ENCODE measurements at places on chromosomes 3 and 15. TPM values are rescaled to one million over a fixed set of nuclear protein-coding genes. Genes with fewer than 3 reads are reported as not detected.

DNA sequence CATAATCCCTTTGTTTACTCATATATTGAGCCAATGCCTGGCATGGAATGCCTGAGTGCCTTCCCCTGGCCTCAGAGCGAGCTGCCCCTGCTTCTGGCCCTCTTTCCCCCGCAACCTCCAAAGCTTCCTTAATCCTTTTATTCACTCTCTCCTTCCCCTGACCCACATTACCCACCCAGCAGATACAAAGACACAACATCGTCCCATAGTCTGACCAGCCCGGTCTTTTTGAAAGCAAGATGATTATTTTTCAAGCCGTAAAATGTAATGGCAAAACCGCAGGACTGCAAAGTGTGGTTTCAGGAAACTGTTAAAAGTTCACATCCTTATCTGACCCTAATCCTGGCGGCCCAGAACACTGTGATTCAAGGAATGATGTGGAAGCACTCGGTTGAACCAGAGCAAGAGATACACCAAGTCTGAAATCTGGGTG lies 78.4 kb upstream of the LRTM1 start:
- DNase-seq = no peak

GRCh38 chr3:100606894-100607512 lies 2.4 kb upstream of the ADGRG7 start:
- DNase-seq = no peak

DNA sequence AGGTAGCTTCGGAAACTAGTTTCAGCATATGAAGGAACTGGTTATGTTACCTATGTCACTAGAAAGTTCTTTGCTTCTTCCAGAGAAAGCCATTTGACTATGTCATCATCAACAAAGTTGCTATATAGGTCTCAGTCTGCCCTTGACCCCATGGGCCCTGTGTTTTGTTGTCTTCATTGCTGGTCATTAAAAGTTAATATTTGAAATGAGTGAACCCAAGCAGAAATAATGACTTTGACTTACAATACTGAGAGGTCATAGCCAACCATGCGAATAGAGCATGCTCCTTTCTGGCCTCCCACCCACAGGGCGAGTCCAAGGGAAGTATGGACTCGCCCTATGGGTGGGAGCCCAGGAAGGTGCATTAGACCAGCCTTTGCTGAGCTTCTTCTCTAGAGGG lies 40.9 kb downstream of the APH1B start:
- DNase-seq = no peak

CCDC39 gene
- total RNA-seq = not detected

DNA sequence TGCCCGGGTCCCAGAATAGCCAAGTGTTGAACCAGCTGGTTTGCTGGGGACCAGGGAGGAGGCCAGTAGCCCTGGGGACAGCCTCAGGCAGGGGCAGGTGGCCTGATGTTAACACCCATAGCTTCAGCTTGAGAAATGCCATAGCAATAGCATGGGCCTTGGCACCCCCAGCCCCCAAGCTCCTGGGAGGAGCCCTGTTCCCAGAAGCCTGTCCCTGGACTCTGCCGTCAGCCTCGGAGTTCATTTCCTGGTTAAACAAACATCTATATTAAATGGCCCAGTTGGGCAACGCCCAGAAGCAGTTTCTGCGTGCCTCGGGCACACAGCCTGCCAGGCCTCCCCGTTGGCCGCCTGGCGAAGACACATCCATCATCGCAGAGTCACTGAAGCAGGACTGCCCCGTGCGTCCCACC lies 58.2 kb downstream of the FGD5 start:
- DNase-seq = peak; percentile 51

ACAN gene
- 0.15 TPM for total RNA-seq

UCN2 gene
- 0.17 TPM for total RNA-seq

DNA sequence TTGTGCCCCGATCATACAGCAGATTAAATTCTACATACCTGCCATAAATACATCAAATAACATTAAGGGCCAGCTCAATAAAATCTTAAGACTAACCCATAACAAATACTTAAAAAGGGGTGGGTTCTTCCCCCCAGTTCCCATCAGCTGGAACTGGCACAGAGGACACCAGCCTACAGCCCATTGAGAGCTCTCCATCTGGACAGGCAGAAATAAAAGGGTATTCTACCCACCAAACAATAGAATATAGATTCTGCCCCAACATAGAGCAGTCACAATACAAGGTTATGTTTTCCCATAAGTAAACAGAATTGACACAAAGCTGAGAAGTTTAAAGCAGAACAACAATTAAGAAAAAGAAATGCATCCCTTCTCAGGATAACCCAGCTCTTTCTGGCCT lies 11.9 kb downstream of the CPOX start:
- DNase-seq = no peak

GRCh38 chr3:26668171-26668570 lies 45.6 kb downstream of the LRRC3B start:
- no peak for DNase-seq

MRAS gene
- total RNA-seq = 405 TPM

GRCh38 chr15:61106044-61106834 lies 122.9 kb downstream of the RORA start:
- DNase-seq = no peak

DNA sequence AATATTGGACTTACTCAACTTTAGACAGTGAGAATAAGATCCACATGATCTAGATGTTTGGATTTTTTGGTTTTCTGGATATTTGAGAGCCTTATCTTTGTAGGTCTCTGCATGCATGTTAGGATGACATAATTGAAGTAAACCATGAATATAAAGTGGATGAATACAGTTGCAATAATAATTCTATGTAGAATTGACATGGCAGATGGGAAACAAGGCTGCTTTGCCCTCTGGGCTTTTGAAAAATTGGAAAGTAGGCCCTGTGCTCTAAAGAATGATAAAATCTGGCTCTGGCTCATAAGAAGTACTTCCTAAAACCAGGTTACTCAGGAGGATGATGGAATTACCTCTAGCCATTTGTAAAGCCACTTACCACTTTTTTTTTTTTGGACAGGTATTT lies 86.9 kb downstream of the ZNF609 start:
- no peak for DNase-seq

DNA sequence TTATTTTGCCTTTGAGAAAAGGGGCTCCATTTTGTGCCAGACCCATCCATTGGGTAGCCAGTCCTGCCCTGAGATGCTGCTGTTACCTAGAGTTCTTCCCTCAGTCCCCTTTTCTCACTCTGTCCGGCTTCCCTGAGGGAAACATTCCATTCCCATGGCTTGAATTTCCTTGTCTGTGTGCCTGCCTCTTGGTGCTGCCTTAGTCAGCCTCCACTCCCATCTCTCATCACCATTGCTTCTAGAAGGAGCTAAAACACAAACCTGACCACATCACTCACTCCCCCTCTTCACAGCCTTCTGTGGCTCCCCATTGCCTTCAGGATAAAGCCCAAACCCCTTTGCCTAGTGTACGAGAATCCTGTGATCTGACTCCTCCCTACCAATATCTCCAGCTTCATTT lies 25.2 kb upstream of the C2CD4B start:
- no peak for DNase-seq

DNA sequence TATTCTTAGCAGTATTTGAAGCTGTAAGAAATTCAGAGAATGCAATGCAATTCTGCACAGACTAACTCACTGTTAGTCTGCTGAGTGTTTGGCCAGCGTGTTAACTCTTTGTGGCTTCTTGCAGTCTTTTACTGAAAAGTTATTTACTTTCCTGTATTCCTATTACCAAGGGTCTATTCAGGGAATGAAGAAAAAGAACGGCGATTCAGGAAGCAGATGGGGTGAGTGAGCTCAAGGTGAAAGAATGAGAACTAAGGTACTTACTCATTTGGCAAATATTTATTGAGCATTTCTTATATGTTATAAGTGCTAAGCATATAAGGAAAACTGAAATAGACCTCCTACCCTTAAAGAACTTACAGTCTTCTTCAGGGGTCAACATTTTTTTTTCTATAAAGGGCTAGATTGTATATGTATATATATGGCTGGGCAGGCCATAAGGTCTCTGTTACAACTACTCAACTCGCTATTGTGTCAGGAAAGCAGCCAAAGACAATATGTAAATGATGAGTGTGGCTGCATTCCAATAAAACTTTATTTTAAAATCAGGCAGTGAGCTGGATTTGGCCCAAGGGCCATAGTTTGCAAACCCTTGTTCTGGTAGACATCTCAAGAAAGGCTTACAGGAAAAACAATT lies 271.9 kb upstream of the GADL1 start:
- DNase-seq = no peak
